ENCODE measurements at places on chromosomes 12 and 14.

DNA sequence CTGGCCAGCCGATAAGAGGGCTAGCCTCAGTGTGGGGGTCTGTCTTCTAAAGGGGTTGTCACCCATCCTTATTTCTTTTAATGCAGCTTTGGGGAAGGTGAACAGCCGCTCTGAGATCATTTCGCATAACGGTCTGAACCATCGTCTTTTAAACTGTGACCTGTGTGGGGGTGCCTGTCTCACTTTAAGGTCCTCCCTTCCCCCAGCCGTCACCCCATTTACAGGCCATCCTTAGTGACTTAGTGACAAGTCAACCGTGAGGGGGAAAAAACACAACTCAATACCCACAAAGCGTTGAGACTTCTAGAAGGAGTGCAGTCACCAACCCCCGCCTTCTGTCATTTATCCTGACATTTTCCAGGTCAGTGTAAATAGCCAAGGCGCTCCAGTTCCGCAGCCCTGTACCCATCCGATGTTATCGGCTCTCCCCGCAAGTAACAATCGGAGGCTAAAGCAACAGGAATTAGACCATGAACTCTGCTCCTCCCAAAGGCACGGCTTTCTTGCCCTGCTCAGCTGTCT lies 505 bp upstream of the DENND5B start:
- peak; percentile 60 for DNase-seq

GRCh38 chr12:71655495-71655894 lies 8.2 kb downstream of the ZFC3H1 start:
- no peak for DNase-seq

DNA sequence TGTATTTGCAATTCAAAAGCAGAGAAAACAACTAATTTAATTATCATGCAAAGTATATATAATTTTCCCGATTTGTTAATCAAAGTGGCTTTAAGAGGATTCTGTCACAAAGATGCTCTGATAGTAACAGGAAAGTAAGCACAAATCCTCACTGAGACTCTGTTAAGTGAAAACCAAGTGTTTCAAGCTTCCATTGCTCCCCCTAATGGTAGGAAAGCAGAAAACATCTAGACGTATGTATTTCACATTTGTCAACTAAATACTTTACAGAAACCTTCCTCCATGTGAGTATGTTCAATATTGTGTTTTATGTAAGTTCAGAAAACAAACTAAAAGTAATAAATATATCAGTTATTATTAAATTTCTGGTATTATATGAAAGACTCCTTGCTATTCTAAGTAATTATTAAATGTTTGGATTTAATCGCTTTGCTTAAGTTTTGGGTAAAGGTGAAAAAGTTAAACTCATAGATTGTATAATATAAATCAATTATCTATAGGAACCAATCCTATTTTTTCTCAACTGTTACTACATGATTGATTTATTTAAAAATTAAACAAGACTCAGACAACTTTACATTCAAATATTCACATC lies 1.5 kb upstream of the NTS start:
- DNase-seq: peak; percentile 79

- DNase-seq: peak; percentile 10
Observed at GRCh38 chr12:129393357-129393937, 510.4 kb downstream of the TMEM132D start.

GRCh38 chr12:2797721-2798418 lies 3.1 kb downstream of the FKBP4 start:
- DNase-seq: no peak

DNA sequence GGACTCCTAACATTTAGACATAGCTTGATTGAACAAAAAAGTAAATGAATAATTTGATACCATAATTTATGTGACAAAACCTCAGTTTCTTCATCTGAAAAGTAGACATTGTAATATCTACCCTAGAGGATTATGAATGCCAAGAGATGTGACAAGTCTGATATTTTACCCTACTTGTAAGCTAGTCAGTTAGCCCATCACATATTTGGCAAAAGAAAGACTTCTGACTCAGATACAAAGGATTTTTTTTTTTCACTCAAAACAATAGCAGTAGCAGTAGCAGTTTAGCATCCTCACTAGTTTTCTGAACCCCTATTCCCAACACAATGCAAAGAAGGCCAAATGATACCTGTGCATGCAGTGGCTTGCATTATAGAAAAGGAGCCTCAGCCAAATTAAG lies 377.3 kb upstream of the E2F7 start:
- no peak for DNase-seq

GRCh38 chr12:93723568-93723930 lies 46.4 kb downstream of the CRADD start:
- no peak for DNase-seq

- no peak for DNase-seq
Observed at GRCh38 chr12:122155705-122156104, 18.3 kb downstream of the IL31 start.

GRCh38 chr14:41549282-41549681 lies 57.4 kb upstream of the LRFN5 start:
- DNase-seq: no peak

GRCh38 chr14:91996948-91997371 lies 42.9 kb downstream of the TRIP11 start:
- DNase-seq: peak; percentile 78

- DNase-seq: no peak
Observed at GRCh38 chr12:124442772-124443445, 124.5 kb downstream of the NCOR2 start.

DNA sequence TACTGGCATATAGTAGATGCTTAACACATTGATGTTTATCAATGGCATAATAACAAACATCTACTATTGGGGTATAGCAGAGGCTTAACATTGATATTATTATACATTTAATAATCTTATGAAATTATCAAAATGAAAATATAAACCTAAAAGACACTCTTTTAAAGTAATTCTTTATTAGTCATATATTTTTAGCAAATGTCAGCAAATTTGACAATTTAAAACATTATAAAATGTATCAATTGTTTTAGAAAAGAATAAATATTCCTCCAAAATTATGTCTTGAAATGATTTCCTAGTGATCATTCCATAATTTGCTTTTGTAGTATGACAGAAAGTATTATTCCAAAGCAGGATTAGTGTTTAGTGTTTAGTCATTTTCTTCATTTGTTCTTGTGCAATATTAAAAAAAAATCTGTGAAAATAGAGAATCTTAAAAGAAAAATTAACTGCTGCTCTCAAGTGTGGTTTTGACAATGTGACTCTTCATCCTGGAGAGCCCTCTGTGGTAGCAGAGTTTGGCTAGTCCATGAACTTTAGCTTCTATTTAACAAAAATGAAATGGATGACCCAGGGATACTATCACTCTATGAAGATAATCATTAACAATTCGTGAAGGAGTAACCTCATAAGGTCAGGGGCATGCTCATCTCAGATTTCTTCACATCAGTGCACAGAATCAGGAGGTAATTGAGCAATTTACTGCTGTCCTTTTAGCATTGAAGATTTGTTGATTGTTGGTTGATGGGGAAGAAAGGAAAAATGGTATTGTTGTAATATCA lies 1018.5 kb downstream of the LRFN5 start:
- no peak for DNase-seq

- no peak for DNase-seq
Observed at GRCh38 chr12:94872971-94873733, 130.3 kb downstream of the NDUFA12 start.

- DNase-seq: no peak
Observed at GRCh38 chr12:82299319-82300025, 58.7 kb downstream of the CCDC59 start.

DNA sequence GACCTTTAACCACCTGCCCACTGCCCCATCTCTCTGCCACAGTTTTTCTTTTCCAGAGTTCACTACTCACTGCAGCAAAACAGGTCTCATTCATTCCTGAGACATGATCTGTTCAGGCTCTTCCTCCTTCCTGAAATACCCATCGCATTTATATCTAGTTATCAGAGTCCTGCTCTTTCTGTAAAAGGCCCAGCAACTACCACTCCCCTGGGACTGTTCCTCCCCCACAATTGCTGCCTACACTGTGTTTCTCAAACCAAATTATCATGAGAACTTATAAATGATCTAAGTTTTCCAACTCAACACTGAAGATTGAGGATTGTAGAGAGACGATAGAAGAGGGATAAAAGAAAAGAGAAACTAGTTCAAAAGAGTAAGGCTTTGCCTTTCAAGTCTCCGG lies 40.8 kb upstream of the EPS8 start:
- DNase-seq: no peak

- DNase-seq: no peak
Observed at GRCh38 chr12:131456301-131457027, 254.4 kb upstream of the SFSWAP start.

All from tongue (tissue), 3 donors.